Transverse colon (tissue), 4 donors: ENCODE measurements at places on chromosomes 13 and 19.

GRCh38 chr19:2561895-2562294 lies 86.0 kb downstream of the GADD45B start:
- DNase-seq: no peak

GRCh38 chr13:100789968-100790367 lies 115.4 kb upstream of the TMTC4 start:
- DNase-seq: no peak

GRCh38 chr13:40438999-40439797 lies 227.2 kb downstream of the FOXO1 start:
- DNase-seq: no peak

- DNase-seq: peak; percentile 47
These were observed 9.0 kb downstream of the F2RL3 start for GRCh38 chr19:16897856-16898161.

DNA sequence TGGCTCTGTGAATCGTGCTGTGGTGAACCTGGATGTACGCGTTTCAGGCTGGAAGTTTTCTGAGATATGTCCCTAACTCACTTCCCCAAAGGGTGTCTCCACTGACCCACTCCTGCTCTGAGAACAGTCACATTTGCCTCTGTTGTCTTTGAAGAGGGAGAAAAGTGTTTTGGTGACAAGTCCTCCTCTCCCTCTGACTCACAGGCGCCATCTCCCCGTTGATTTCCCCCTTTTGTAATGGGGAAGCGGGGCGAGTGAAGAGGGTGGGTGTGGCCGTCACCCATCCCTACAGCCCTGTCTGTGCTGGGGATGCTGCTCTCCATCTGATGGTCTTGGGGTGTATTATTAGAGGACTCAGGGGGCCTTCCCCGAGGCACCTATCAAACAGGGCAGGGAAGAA lies 9.6 kb downstream of the APC2 start:
- no peak for DNase-seq

GRCh38 chr13:70090036-70090723 lies 17.4 kb upstream of the ATXN8OS start:
- DNase-seq: no peak

GRCh38 chr19:48796298-48797083 lies 14.3 kb downstream of the BCAT2 start:
- DNase-seq: no peak

GRCh38 chr19:51430221-51430620 lies 12.8 kb upstream of the SIGLEC10 start:
- no peak for DNase-seq

GRCh38 chr19:35211545-35212230 lies 16.9 kb downstream of the FAM187B start:
- DNase-seq: peak; percentile 70

DNA sequence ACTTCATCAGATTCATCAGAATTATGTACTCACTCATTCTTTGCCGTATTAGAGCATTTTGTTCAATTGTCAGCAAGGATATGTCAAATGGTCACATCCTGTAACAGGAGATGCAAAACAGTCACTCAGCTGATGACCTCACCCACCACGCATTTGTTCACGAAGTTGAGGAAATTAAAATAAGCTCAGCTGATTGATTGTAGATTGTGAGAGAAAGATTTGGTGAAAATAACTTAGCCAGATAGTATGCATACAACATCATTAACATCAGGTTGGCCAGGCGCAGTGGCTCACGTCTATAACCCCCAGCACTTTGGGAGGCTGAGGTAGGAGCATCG lies 22.6 kb upstream of the CDC16 start:
- DNase-seq: no peak

DNA sequence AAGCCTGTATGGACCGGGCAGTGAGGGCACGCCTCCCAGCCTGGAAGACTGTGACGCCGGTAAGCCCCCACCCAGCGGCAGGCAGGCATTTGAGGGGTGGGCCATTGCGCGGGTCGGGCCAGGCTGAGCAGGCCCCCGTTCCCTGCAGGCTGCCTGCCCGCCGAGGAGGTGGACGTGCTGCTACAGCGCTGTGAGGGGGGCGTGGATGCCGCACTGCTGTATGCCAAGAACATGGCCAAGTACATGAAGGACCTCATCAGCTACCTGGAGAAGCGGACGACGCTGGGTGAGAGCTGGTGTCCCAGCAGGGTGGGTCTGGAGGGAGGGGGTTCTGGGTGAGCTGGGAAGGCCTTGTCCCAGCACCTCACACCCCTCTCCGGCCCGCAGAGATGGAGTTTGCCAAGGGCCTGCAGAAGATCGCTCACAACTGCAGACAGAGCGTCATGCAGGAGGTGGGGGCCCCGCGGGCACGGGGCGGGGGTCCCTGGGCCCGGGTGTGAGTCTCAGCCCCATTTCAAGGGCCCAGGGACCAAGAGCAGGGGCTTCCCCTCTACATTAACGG lies 7.1 kb downstream of the ARHGAP45 start:
- DNase-seq: no peak

- DNase-seq: peak; percentile 39
These were observed 2.4 kb upstream of the F2RL3 start for GRCh38 chr19:16886305-16886880.

DNA sequence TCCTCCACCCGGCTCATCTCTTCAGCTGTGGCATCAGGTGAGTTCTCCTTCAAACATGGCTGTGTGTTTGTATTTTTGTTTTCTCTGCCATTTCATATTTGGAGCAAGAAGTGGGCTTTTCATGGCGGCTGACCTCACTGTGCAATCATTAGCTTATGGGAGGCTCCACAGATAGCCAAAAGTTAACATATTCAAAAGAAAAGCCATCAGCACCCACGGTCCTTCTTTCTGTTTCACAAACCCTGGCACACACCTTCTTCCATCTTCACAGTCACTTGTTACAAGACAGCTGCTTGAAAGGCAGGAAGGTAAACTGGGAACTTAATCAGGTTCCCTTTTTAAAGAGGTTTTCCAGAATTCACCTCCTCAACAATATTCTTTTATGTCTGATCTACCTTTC lies 69.3 kb upstream of the ATP12A start:
- no peak for DNase-seq

DNA sequence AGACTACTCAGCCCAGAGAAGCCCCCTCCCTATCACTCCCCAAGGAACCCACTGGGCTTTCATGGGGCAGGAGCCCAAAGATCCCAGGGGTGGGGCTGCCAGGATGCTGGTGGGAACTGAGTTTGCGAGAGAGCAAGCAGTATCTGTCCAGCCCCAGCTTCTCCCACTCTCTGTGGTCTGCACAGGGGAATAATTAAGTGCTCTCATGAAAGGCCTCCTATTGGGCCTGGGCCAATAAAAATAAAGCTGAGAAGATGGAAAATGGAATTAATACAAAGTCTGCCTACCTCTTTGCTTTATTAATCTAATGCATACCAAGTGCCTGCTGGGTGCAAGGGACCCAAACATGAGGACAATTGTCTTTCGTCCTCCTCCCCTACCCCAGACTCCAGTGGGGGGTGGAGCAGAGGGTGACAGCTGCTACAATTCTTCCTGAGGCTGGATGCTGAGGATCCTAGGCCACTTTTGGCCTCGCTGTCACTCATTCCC lies 5.4 kb downstream of the DDX39A start:
- DNase-seq: no peak

DNA sequence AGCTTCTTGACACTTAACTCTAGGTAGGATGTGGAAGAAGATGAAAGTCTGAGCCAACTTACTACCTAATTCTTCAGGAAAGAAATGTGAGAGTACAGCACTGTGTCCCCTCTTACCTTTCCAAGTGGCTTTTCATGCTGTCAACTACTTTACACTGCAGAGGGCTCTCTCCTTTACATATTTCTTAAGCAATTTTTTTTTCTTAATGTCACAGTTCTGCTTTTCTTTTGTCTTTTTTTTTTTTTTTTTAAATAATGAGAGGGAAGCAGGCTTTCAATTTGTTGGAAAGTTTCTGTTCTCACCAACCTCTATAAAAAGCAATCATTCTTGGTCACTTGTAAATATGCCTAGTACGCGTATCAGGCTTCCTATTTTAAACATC lies 212.7 kb upstream of the MIR17HG start:
- DNase-seq: no peak

DNA sequence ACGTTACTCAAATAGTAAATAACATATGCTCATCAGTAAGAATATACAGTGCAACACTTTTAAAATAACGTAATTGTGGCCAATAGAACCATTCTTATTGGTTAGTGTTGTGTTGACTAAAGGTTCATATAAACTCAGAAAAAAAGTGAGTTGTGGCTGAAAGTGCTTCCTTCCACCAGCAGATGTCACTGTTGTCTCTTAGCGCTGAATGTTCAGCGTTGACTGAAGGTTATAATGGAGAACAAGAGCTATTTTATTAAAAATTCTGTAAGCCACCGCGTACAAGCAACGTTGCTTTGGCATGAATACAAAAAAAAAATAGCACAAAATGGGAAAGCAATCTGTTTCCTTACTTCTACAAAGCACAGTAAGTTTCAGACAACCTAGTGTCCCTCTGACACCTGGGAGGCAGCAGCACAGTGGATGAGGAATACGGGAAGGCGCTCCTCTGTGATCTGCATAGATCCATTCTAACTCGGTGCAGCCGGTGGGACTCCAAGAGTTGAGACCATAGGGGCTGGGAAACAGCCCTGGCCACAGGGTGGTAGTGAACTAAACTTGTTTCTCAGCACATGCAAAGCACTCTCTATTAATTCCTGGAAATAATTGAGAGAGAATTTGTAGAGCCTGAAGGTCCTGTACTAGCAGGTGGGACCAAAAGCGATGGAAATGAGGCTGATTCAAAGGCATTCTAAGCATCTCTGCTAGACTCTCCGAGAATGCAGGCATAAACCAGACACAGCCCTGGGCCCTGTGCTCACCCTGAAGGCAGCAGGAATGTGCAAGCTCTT lies 23.9 kb upstream of the OXGR1 start:
- peak; percentile 14 for DNase-seq

DNA sequence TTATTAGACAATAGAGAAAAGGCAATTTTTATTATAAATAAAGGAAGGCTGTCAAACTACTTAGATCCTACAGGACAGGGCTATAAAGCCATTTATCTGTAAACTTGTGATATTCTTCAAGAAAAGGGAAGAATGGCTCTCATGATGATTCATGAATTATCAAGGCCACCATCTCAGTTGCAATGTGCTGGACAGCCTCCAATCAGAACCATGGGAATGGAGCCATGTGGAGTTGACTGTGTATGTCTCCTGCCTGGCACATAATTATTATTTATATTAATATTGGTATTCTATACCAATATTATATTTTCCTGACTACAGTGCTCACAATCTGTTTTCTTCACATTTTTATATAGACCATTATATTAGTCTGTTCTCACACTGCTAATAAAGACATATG lies 560.5 kb upstream of the MIR17HG start:
- no peak for DNase-seq

DNA sequence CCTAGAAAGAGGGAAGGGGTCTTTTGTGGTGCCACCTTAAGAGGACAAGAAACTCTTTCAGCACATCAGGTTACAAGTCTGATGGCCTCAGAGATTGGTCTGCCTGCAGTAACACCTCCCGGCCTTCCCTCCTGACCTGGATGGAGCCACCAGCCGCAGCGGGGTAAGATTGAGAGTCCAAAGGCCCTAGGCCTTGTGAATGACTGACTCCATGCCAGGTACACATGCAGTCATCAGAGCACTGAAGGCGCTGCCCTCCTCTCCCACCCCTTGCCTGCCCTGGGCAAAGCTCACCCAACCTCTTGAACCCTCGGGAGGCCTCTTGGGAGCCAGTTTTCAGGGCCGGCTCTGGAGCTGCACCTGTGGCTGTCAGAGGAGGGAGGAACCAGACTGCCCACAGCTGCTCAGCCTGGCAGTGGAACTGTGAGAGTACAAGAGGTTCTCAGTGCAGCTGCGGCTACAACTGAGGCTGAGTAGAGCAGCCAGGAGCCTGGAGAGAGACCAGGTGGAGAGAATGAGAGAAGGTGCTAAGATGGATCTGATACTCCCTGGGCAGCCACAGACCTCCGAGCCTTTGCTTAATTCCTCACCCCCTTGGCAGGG lies 23.8 kb upstream of the C13orf42 start:
- DNase-seq: no peak

DNA sequence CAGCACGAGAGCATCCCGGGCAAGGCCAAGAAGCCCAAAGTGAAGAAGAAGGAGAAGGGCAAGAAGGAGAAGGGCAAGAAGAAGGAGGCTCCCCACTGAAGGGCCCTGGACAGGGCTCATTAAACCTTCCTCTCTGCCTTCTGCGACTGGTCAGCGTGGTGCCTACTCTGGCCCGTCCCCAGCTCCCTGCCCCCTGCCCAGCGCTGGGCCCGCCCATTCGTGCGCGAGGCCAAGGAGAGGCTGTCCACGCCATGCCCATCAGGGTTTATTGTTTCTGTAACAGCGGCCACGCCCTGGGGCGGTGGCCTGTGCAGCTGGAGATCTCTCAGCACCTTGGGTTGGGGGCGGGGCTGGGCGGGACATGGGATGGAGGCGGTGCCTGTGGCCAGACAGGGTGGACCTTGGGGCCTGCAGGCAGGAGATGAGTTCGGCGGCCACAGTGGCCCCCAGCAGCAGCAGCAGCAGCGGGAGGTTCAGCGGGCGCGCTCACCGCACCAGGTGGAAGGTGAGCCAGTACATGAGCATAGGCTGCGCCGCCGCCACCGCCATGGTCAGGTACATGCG lies 897 bp downstream of the C19orf33 start:
- DNase-seq: peak; percentile 94

- peak; percentile 58 for DNase-seq
These were observed 922 bp downstream of the PLEKHG2 start for GRCh38 chr19:39413272-39413910.

GRCh38 chr13:74005320-74006157 lies 128.7 kb downstream of the KLF12 start:
- DNase-seq: no peak

DNA sequence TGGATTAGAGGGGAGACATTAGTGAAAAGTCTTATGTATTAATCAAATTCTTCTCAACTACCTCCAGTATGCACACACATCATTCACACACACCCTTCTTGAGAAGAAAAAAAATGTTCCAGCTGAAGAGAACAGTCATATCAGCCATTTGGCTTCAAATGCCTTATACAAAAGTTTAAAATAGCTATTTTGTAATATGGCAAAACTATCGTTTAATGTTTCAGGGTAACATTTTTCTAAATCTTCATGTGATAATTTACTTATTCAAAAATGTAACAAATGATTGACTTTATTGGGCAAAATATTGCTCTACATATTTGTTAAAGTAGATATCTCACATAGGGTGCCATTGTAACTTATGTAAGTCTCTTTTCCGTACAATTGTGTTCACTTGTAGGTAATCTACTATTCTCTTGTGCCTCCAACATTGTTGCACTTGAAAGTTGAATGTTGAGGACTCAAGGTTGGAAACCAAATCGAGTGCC lies 13.6 kb downstream of the ZIC2 start:
- DNase-seq: no peak
